CD8-positive, alpha-beta T cell (primary cell): ENCODE measurements at places on chromosomes 7 and 10.

DNA sequence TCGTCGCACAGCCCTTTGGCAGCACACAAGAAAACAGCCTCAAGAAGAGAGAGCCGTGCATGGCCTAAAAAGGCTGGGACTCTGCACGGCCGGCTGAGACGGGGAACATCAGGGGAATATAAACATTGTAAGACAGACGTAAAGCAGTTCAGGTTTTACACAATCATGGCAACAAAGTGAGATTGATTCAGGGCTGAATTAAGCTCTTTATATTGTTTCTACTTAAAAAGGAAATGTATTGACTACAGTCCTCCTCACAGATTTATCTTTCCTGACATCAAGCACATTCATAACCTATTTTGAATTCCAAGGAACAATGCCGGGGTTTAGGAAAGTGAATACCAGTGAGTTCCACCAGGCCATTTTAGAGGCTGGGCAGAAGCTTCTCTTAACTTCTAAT lies 25.2 kb downstream of the SORBS1 start:
- no peak for DNase-seq

DNA sequence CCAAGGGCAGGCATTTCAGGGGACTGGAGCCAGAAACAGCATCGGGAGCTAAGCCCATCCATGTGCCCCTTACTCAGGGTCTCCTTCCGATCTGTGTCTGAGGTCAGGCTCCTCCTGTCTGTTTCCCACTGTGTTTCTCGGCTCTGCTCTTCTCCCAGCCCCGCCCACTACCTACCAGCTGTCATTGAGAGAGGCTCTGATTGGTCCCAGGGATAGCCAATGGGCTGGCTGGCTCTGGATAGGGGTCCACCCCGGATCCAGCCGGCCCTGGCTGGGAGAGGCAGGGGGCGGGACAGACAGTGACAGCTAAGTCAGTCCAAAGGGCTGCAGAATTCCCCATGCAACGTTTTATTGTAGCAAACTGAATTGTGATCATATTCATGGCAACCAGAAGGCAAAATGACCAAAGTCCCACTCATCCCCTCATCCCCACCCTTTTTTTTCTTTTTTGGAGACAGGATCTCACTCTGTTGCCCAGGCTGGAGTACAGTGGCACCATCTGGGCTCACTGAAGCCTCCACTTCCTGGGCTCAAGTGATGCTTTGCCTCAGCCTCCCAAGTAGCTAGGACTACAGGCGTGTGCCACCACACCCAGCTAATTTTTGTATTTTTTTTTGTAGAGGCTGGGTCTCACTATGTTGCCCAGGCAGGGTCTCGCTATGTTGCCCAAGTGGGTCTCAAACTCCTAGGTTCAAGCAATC lies 76.3 kb downstream of the CLIP2 start:
- no peak for DNase-seq

DNA sequence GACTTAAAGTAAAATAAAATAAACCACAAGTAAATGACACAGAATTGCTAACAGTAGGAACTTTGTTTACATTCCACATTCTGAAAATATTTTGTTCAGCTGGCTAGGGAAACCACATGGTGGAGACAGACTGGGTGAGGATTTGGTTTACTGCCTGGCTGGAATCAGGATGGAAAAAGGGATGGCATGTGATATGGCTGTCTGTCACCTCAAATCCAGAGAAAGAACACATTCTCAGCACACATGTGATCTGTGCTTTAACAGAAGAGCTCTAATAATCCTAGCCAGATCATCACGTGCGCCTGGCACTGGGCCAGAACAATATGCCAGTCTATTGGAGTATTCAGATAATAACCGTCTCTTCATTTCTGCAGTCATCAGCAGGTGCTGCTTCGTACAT lies 90.9 kb upstream of the PIP4K2A start:
- DNase-seq = no peak

- no peak for DNase-seq
Observed at GRCh38 chr7:44520574-44520973, 20.6 kb downstream of the NPC1L1 start.

DNA sequence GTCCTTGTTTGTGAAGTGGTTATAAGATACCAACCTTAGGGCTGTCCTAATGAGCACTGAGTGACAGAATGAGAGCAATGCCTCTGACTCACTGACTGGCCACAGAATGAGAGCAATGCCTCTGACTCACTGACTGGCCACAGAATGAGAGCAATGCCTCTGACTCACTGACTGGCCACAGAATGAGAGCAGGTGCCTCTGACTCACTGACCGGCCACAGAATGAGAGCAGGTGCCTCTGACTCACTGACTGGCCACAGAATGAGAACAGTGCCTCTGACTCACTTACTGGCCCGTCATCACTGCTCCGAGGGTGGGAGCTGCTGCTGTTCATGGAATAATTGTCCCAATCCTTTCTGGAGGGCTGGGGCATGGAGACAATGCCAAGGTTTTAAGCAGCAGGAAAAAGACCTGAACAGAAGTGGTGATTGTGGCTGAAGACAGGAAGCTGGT lies 265.2 kb upstream of the PPP2R2D start:
- no peak for DNase-seq

DNA sequence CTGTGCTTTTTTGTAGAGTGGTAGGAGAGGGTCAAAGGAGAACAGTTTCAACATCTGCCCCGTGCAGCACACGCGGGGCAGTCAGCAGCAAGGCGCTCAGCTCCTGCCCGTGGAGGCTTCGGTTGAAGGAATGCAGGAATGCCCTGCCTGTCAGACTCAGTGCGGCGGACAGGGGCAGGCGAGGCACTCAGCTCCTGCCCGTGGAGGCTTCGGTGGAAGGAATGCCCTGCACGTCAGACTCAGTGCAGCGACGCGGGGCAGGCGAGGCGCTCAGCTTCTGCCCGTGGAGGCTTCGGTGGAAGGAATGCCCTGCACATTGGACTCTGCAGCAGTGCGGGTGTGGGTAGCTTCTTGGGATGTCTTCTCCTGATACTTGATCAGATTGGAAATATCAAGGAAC lies 37.0 kb downstream of the PPP2R2D start:
- DNase-seq = no peak

GRCh38 chr7:150961510-150962289 lies 16.4 kb downstream of the KCNH2 start:
- no peak for DNase-seq

DNA sequence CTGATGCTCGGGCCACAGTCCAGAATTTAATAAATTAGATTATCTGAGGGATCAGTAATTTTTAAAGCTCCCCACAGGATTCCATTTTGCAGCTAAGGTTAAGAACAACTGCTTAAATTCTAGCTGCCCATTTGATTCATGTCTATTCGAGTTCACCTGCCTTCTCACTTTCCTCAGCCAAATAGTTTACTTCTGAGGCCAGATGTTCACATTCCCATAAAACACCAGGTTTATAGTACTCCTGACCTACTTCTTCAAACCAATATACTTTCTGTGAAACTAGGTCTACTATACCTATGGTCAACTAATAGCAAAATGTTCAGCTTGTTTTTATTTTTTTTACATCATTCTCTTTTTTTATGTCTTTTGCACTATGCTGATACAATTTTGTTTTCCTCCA lies 86.3 kb downstream of the GPR158 start:
- no peak for DNase-seq

GRCh38 chr10:76309070-76309469 lies 877.6 kb downstream of the LRMDA start:
- DNase-seq = no peak

DNA sequence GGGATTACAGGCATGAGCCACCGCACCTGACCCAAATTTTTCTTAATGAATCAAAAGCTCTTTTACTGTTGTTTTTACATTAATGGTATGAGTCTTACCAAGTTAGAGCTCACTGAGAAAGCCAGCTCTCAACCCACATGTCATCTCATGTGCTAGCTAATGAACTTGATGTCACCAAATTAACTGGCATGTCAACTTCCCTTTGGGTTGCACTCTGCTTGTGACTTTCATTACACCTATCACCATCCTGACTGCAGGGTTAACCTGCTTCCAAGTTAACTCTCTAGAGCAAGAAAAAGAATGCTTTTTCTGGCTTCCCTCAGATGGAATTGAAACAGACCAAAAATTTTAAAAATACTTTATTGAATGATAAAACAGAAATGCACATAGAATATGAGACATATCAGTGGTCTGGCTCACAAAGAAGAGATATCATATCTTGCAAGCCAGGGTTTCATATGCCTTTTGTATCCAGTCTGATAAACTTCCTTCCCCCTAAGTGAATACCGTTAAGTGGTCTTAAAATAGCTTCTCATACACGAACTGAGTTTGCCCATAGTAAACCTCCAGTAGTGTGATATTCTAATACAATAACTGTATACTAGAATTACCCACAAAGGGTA lies 42.9 kb upstream of the TRIM24 start:
- DNase-seq = no peak

GRCh38 chr10:14523286-14523685 lies 192.6 kb upstream of the FRMD4A start:
- DNase-seq = no peak

- DNase-seq = peak; percentile 88
Observed at GRCh38 chr7:112789817-112790585, at the start of gene TMEM168. TSS of gene TMEM168 (minus strand) at chr7:112790393. CDS start at chr7:112784825, 5,568 bp downstream.

- DNase-seq = no peak
Observed at GRCh38 chr10:29784175-29784773, 149.5 kb upstream of the SVIL start.
